Esophagus squamous epithelium (tissue), 5 donors: ENCODE measurements at places on chromosomes 1 and 21. TPM values are rescaled to one million over a fixed set of nuclear protein-coding genes. Genes with fewer than 3 reads are reported as not detected.

- peaks cover 2% of the 10 kb centered on the region for H3K4me1 ChIP-seq
- H3K27ac ChIP-seq: no peak overlapping the region
- DNase-seq: no peak
These were observed 8.2 kb downstream of the ACADM start for GRCh38 chr1:75732703-75733102.

GRCh38 chr21:28884481-28884880 lies 108.2 kb downstream of the LTN1 start:
- no peaks in the 10 kb centered on the region for H3K4me1 ChIP-seq
- peaks cover 35% of the 10 kb centered on the region for H3K36me3 ChIP-seq
- peak overlapping the region; percentile 91 for H3K27ac ChIP-seq
- DNase-seq: no peak
- no peaks in the 10 kb centered on the region for H3K27me3 ChIP-seq

DNA sequence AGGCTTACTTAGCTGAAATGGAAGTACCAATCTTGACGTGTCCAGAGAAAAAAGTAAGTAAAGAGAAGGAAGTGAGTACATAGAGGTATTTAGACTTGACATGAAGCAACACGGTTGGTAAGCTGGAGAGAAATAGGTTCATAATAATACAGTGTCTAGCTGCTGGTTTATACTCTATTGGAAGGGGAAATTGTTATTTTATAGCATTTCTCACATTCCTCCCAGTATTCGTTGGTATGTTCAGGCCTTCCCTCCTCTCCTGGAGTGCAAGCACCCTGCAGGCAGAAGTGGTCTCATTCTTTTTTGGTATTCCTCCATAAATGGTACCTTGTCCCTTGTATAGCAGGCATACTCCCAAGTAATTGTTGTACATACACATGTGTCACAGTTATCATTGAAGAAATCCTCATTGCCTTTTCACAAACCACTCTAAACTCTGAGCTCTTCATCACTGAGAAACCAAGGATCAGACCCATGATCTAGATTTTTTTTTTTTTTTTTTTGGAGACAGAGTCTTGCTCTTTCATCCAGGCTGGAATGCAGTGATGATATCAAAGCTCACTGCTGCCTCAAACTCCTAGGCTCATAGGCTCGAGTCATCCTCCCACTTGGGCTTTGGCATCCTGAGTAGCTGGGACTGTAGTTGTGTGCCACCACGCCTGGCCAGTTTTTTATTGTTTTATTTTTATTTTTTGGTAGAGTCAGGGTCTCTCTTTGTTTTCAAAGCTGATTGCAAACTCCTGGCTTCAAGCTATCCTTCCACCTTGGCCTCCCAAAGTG lies 9.8 kb upstream of the IPO9 start:
- H3K27me3 ChIP-seq: no peaks in the 10 kb centered on the region
- no peak for DNase-seq
- peaks cover 90% of the 10 kb centered on the region for H3K36me3 ChIP-seq

DNA sequence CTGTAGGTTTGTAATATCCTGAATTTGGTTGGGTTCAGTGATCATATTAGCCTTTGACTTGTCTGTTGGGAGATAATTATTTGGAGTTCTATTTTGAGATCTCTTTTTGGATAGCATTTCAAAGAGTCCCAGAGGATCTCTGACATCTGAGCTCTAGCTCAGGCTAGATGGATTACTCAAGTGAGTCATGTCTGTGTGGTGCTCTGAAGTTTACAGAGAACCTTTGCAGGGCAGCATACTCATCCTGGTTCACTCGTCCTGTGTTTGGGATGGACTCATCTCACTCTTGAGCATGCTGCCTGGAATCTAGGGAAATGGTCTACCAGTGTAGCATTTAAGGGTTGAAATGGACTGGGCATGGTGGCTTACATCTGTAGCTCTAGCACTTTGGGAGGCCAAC lies 29.4 kb upstream of the BMP8A start:
- H3K4me3 ChIP-seq: no peak overlapping the region
- DNase-seq: no peak
- peaks cover 3% of the 10 kb centered on the region for H3K4me1 ChIP-seq
- no peak overlapping the region for H3K27ac ChIP-seq

DNA sequence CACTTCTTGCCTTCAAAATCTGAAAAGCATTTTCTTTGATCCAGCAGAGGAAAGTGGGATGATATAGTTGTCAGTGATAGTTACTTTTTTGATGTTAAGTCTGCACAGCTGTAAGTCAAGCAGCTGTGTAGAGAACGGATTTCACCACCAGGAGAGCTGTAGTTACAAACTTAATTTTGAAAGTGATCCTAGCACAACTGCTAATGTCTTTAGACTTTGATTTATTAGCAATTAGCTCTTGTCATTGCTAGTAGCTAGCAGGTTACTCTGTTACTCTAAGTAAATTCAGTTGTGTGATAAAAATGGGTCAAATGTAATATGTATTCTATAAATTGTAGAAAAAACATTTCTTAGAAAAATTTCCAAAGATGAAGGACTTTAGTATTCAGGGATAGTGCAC lies 46.0 kb downstream of the ALG6 start:
- no peaks in the 10 kb centered on the region for H3K4me1 ChIP-seq
- no peaks in the 10 kb centered on the region for H3K27me3 ChIP-seq
- peaks cover 45% of the 10 kb centered on the region for H3K36me3 ChIP-seq
- H3K27ac ChIP-seq: no peak overlapping the region

- peaks cover 87% of the 10 kb centered on the region for H3K4me1 ChIP-seq
- peak overlapping the region; percentile 92 for H3K27ac ChIP-seq
- no peak for DNase-seq
- no peaks in the 10 kb centered on the region for H3K36me3 ChIP-seq
- peak overlapping the region; percentile 80 for H3K4me3 ChIP-seq
These were observed 402 bp downstream of the PLEKHG5 start for GRCh38 chr1:6491081-6491449.

GRCh38 chr1:248268178-248268577 lies 9.6 kb downstream of the OR2T33 start:
- H3K4me3 ChIP-seq: no peak overlapping the region
- H3K4me1 ChIP-seq: no peaks in the 10 kb centered on the region
- no peak overlapping the region for H3K27ac ChIP-seq
- H3K27me3 ChIP-seq: no peaks in the 10 kb centered on the region

GRCh38 chr1:94607398-94607797 lies 65.8 kb upstream of the F3 start:
- H3K4me3 ChIP-seq: no peak overlapping the region
- no peak for DNase-seq
- no peaks in the 10 kb centered on the region for H3K36me3 ChIP-seq
- no peaks in the 10 kb centered on the region for H3K27me3 ChIP-seq
- no peaks in the 10 kb centered on the region for H3K4me1 ChIP-seq

- no peak for DNase-seq
- no peaks in the 10 kb centered on the region for H3K27me3 ChIP-seq
- peak overlapping the region; percentile 40 for H3K27ac ChIP-seq
- no peaks in the 10 kb centered on the region for H3K4me1 ChIP-seq
- H3K4me3 ChIP-seq: no peak overlapping the region
- H3K36me3 ChIP-seq: no peaks in the 10 kb centered on the region
These were observed 58.5 kb upstream of the SH3GLB1 start for GRCh38 chr1:86645851-86646250.

- no peak overlapping the region for H3K4me3 ChIP-seq
- H3K27ac ChIP-seq: no peak overlapping the region
- no peak for DNase-seq
- no peaks in the 10 kb centered on the region for H3K4me1 ChIP-seq
- no peaks in the 10 kb centered on the region for H3K27me3 ChIP-seq
- H3K36me3 ChIP-seq: no peaks in the 10 kb centered on the region
These were observed 102.0 kb upstream of the BRINP3 start for GRCh38 chr1:190579552-190580193.

DNA sequence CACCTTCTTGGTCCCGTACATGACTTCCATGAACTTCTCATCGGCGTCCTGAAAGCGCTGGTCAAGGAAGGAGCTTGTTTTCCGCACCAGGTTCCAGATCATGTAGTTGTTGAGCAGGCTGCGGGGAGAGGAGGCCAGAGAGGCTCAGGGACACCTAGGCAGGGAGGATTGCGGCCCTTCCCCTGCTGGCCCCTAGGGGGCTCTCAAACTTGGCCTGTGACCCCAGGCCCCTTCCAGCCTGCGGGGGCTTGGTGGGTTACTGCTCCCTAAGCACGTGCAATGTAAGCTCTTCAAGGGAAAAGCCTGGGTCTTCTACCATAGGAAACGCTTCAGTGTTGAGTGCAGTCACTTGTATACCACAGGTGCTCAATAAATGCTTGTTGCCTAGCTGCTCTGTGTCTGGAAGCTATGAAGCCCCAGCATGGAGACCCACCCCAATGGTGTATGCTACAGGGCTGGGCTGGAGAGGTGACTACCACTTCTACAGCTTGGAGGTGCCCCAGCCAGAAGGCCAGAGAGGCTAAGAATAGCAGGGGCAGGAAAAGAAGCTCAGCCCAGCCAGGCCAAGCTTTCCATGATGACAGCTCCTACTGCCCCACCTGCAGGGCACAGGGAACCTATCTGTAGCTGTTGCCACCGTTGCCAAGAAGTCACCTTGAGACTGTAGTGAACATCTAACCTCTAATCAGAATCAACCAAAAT lies 45.1 kb downstream of the ECE1 start:
- H3K4me1 ChIP-seq: no peaks in the 10 kb centered on the region
- peaks cover 8% of the 10 kb centered on the region for H3K36me3 ChIP-seq
- no peak for DNase-seq
- H3K27me3 ChIP-seq: no peaks in the 10 kb centered on the region
- no peak overlapping the region for H3K27ac ChIP-seq

- no peak overlapping the region for H3K27ac ChIP-seq
These were observed 5.1 kb downstream of the CR1L start for GRCh38 chr1:207649865-207650580.

- H3K27me3 ChIP-seq: peaks cover 9% of the 10 kb centered on the region
- no peak overlapping the region for H3K27ac ChIP-seq
- DNase-seq: no peak
- H3K4me1 ChIP-seq: no peaks in the 10 kb centered on the region
These were observed 102.7 kb downstream of the RUNX1 start for GRCh38 chr21:34946385-34946840.

- DNase-seq: no peak
- H3K27ac ChIP-seq: no peak overlapping the region
- no peaks in the 10 kb centered on the region for H3K36me3 ChIP-seq
- H3K27me3 ChIP-seq: no peaks in the 10 kb centered on the region
These were observed 142.4 kb downstream of the PLPP3 start for GRCh38 chr1:56436912-56437417.

DNA sequence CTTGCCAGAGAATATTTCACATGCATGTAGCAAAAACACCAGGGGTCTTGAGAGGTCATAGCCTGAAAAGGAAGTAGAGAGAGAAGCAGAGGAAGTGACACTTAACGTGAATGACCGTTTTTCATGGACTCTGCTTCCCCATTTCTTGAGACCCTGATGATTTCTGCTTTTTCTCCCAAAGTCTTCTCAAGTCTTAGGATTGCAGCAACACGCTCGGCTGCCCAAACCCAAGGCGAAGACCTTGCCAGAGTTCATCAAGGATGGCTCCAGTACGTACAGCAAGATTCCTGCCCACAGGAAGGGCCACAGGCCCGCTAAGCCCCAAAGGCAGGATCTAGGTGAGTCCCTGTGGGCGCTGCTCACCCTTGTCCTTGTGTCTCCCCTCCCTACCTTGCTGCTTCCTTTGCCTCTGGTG lies 12.8 kb downstream of the THEMIS2 start:
- peak overlapping the region; percentile 30 for H3K27ac ChIP-seq
- no peak overlapping the region for H3K4me3 ChIP-seq
- H3K27me3 ChIP-seq: no peaks in the 10 kb centered on the region

GRCh38 chr21:43733529-43734071 lies 14.7 kb downstream of the PDXK start:
- H3K4me1 ChIP-seq: peaks cover 43% of the 10 kb centered on the region
- H3K27ac ChIP-seq: peak overlapping the region; percentile 67
- peaks cover 8% of the 10 kb centered on the region for H3K36me3 ChIP-seq
- DNase-seq: no peak
- H3K4me3 ChIP-seq: no peak overlapping the region
- no peaks in the 10 kb centered on the region for H3K27me3 ChIP-seq

DNA sequence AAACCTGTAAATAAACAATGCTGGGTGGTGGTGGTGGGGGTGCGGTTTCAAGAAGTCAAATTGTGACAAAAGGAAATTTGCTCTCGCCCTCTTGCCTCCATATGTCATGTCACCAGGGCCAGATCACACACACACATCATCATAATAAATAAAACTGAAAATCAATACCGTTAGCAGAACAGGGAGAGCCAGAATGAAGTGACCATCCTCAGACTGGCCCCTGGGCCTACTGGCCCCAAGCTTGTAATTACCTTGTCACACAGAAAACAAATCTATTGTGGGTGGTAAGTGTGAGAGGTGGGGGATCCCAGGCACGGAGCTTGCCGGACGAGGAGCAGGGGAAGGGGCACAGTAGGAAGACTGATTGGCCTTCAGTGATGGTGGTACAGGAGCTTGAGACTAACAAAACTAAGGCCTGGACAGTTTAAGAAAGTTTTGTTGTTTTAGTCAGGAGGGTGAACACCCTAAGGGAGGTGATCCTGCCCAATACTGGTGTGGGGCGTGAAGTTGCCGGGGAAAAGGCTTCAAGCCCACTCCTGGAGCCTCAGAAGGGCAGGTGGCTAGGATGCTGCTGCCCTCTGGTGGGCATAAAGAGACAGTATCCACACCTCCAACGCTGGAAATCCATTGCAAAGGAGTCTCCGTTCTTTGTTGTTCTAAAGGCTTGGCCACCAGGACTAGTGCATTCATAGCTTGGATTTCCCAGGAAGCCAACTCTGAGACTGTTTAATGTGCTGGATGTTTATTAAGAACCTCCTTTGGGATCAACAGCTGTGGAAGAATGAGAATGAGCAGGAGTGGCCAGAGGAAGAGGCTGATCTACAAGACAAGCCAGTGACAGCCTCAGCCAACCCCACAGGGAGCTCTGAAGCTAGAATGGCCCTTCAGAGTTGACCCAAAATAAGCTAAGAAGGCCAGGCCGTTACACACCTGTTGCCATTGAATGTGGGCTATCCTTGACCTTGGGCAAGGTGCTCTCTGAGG lies 8.1 kb upstream of the C1orf216 start:
- H3K4me3 ChIP-seq: no peak overlapping the region
- H3K27ac ChIP-seq: no peak overlapping the region
- H3K36me3 ChIP-seq: no peaks in the 10 kb centered on the region
- no peaks in the 10 kb centered on the region for H3K27me3 ChIP-seq
- H3K4me1 ChIP-seq: no peaks in the 10 kb centered on the region
- DNase-seq: no peak

GRCh38 chr21:45488931-45489721 lies 53.1 kb downstream of the SLC19A1 start:
- H3K27ac ChIP-seq: no peak overlapping the region
- no peak for DNase-seq
- H3K4me3 ChIP-seq: no peak overlapping the region
- H3K4me1 ChIP-seq: no peaks in the 10 kb centered on the region
- H3K27me3 ChIP-seq: no peaks in the 10 kb centered on the region

GRCh38 chr1:227766015-227766634 lies 30.9 kb downstream of the SNAP47 start:
- no peak overlapping the region for H3K27ac ChIP-seq
- no peak for DNase-seq
- H3K4me3 ChIP-seq: no peak overlapping the region
- no peaks in the 10 kb centered on the region for H3K27me3 ChIP-seq

GRCh38 chr1:46102769-46103476 lies 29.5 kb downstream of the PIK3R3 start:
- H3K4me3 ChIP-seq: no peak overlapping the region
- no peak overlapping the region for H3K27ac ChIP-seq
- H3K36me3 ChIP-seq: no peaks in the 10 kb centered on the region
- no peak for DNase-seq

FTCD gene
- total RNA-seq: not detected

CRNN gene
- 1,263 TPM for total RNA-seq

DAB1 gene
- total RNA-seq: not detected

CRB1 gene
- 0.19 TPM for total RNA-seq

TNNI3K gene
- 0.19 TPM for total RNA-seq

CRP gene
- total RNA-seq: not detected

S100B gene
- 0.57 TPM for total RNA-seq

TFF1 gene
- not detected for total RNA-seq
